Mucosa of descending colon (tissue), 3 donors: ENCODE measurements at places on chromosomes 16 and 17.

GRCh38 chr17:44959821-44960531 lies 8.1 kb downstream of the C1QL1 start:
- DNase-seq: no peak

- DNase-seq: no peak
Observed at GRCh38 chr16:80294172-80294571, 246.6 kb upstream of the DYNLRB2 start.

DNA sequence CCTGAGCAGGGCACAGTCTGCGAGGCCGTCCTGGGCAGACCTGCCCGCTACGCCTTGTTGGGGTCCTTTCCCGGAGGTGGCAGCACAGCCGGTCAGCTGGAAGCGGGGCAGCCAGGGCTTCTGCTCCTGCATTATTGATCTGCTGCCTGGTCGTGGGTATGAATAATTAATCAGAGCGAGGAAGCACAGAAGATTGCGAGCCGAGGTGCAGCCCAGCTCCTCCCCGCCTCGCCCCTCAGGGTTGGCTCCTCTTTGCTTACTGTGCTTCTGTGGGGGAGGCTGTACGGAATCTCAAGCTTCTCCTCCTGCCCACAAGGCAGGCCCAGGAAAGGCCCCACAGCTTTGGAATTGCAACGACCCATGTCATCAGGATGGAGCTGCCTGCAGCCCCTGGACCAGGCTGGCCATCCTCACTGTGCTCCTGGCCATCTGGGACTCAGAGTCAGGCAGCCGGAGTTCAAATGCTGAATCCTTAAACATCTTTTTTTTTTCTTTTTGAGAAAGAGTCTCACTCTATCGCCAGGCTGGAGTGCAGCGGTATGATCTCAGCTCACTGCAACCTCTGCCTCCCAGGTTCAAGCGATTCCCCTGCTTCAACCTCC lies 25.6 kb downstream of the TRARG1 start:
- no peak for DNase-seq

- DNase-seq: peak; percentile 65
Observed at GRCh38 chr17:74736513-74737298, at the start of gene RAB37. TSS of gene RAB37 (plus strand) at chr17:74737256. CDS start at chr17:74737273, 17 bp downstream.
